Central memory CD4-positive, alpha-beta T cell (primary cell): ENCODE measurements at places on chromosomes 4 and X.

DNA sequence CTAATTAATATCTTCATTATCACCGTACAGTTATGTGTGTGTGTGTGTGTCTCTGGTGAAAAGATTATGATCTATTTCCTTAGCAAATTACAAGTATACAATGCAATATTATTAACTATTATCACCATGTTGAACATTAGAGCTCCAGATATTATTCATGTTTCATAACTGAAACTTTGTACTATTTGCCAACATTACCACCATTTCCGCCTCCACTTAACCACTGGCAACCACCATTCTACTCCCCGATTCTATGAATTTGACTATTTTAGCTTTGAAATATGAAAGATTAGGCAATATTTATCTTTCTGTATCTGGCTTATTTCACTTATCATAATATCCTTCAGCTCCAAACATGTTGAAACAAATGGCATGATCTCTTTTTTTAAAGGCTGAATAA is 717.9 kb downstream of the ARAP2 start:
- no peak for DNase-seq

- no peak for DNase-seq
Measured at GRCh38 chr4:151882072-151882803, 121.4 kb upstream of the GATB start.

DNA sequence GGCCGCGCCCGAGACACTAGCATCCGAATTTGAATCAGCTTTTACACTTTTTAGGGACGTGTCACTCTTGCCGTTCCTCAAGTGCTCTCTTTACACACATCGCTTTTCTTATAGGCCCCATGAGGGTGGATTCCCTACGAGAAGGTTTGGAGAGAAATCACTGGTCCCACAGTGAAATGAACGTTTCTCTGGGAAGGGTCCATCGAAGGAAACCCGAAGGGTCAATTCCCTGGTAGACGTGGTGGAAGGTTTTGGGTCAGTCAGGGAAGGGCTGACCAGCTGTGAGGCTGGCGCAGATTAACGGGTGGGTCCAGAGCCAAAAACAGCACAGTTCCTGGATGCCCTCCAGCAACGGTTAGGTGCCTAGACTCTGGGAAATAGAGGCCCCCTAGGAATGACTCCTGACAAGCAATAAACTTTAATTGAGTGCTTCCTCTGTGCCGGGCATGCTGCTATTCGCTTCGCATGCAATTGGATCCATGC is 35.9 kb downstream of the ETDC start:
- DNase-seq = no peak

- DNase-seq = no peak
Measured at GRCh38 chrX:2901367-2902036, 27.6 kb downstream of the ARSD start.

- no peak for DNase-seq
Measured at GRCh38 chrX:21528076-21528475, 130.1 kb downstream of the KLHL34 start.

DNA sequence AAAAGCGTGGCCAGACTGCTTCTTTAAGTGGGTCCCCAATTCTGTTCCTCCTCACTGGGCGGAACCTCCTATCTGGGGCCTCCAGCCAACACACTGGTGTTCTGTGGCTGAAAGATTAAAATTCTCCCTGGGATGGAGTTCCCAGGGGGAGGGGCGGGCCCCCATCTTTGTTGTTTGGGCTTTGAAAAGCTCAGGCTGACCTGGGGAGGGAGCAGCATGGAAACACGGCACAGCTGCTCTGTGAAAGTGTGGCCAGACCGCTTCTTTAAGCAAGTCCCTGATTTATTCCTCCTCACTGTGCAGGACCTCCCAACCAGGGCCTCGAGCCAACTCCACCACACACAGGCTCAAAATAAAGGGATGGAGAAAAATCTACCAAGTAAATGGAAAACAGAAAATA is 219.5 kb downstream of the TMEM47 start:
- DNase-seq = no peak

- DNase-seq = no peak
Measured at GRCh38 chr4:113905301-113905700, 74.1 kb downstream of the ARSJ start.

DNA sequence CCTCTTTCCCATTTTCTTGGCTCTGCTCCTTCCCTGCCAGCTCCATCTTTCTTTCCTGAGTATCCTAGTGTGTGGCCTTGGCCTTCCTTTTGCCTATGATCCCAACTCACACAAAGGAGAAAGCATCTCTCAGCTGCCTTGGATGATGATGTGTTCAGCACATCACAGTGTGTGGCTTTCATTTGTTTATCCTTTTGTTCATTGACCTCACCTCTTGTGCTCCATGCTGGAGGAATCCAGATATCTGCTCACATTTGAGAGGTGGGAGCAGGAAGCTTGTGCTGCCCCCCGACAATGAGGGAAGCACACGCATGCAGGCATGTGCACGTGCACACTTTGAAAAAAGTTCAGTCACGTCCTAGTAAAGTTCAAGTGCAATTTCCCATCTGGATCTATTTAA is 131.0 kb downstream of the SMIM20 start:
- DNase-seq = no peak

GRCh38 chr4:110854021-110854678 is 231.3 kb upstream of the PITX2 start:
- no peak for DNase-seq

GRCh38 chr4:121950680-121951520 is 960 bp downstream of the TRPC3 start:
- DNase-seq = peak; percentile 19

GRCh38 chrX:55710701-55711100 is 6.8 kb upstream of the RRAGB start:
- DNase-seq = no peak

DNA sequence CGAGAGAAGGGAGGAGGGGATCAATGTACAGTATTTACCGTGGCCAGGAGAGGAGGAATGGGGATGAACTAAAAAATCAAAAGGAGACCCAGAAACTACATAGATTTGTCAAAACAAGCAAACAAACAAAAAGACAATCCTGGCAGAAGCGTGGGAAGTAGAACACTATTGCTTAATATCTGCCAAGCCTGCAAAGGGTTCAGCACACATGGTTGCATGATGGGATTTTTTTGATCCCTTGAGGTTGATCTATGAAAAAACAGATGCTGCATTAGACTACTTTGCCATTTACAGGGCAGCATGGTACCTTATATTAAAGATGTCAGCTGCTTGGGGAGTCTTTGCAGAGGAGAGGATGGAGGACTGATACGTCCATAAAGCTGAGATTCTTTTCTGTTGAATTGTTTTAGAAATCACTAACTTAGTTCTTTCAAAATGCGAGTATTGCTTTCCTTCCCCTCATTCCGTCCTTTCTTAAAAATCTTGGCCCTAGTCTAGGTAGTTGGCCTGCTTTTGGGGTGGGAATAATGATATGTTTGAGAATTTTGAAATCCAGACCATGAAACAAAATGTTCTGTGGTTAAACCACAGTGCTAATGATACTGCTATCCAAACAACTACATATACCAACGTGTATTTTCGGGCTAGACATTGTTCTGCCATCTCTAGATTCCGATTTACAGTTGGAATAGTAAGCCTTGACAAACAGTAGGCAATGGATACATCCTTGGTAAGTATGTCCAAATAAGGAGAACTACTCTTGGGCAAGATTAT is 39.6 kb upstream of the TMEM150C start:
- no peak for DNase-seq

DNA sequence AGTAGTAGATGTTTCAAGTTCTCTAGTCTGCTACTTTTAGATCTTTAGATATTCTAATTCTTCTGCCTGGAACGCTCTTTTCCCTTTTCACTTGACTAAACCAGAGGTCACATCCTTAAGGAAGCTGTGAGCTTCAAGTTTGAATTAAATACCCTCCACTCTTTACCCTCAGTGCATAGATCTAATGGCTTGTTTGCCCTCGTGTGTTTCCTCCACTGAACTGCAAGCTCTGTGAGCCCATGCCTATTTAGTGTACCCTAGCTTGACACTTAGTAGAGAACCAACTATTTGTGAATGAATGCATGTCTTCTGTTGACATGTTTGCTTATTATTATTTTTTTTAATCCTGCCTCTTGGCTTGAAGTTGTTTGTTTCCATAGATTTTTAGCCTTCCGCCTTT is 138.3 kb downstream of the PDE5A start:
- no peak for DNase-seq

DNA sequence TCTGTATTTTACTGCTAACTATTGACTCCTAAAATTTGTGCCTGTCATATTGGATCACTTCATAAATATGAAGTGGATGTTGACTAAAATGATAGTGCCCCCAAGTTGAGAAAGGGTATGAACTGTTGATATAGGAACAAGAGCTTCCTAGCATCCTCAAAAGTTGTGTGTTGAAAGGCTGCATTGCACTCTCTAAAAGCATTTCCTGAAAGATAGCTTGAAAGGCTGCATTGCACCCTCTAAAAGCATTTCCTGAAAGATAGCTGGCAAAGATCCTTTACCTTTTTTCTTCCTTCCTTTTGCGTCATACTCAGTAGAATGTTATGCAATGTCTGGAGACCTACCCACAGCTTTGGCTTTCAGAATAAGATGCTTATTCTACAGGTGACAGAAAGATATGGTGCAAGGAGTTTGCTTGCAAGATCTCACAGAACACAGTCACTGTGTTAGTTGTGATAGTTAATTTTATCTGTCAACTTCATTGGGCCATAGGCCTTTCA is 274.6 kb upstream of the GALNTL6 start:
- no peak for DNase-seq
